ENCODE measurements at places on chromosomes 5 and 9.

GRCh38 chr9:100240512-100240911 lies 112.2 kb downstream of the TEX10 start:
- no peak for DNase-seq

- DNase-seq: no peak
These were observed 148.4 kb downstream of the TTLL11 start for GRCh38 chr9:121944711-121945191.

GRCh38 chr9:113682297-113682771 lies 193.8 kb upstream of the ZNF618 start:
- DNase-seq: peak; percentile 60

GRCh38 chr5:95718203-95718602 lies 12.9 kb upstream of the RHOBTB3 start:
- no peak for DNase-seq

DNA sequence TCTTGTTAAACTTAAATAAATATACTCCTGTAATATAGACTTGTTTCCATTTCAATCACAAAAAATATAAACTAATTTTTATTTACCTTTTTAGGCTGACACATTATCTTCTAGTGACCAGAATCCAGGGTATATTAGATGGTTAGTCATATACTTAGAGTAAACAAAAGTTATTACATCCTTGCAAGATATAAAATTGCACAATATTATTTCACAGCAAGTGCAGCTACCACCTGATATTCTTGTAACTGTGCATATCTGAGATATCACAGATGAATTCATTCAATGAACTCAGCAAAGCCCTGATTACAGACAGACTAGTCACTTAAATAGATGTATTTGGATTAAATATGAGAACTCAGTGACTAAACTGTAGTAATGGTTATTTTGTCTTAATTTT lies 25.6 kb upstream of the ARRDC3 start:
- no peak for DNase-seq

- DNase-seq: no peak
These were observed 75.7 kb upstream of the SNX2 start for GRCh38 chr5:122699201-122699600.

DNA sequence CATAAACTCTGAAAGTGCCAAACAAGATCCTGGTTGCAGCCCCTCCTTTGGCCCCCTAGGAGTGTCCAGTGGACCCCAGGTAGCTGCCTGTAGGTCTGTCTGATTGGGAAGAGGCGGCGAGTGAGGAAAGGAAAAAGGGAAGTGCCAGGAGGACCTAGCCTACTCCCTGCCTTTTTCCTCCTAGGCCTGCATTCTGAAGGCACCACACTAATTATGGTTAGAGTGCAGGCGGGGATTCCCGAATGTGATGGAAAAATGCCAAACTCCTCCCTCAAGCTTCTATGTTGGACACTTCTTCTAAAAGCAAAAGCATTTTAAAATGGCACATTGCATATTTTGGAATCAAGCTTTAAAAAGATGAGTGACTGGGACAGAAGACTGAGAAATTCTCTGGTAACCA lies 83.2 kb upstream of the SMIM15 start:
- no peak for DNase-seq

GRCh38 chr5:43352131-43352530 lies 38.9 kb upstream of the HMGCS1 start:
- DNase-seq: no peak

GRCh38 chr5:54868511-54869483 lies 116.6 kb downstream of the ESM1 start:
- no peak for DNase-seq

DNA sequence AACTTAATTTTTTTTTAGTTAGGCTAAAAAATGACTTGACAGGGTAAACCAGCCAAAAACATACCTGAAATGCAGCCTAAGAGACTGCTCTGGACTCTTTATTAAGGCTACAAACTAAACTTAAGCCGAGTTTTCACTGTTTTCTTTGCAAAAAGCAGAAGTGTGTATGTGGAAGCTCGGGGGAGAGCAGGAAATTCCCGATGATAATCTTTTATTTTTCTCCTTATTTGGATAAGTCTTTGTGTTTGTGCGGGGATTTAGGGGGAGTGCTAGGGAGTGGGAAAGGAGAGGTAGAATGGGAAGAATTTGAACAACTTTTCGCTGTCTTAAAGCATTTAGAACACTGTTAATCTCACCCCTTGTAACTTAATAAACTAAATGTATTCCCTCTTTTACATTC lies 30.7 kb upstream of the GPR21 start:
- DNase-seq: no peak

DNA sequence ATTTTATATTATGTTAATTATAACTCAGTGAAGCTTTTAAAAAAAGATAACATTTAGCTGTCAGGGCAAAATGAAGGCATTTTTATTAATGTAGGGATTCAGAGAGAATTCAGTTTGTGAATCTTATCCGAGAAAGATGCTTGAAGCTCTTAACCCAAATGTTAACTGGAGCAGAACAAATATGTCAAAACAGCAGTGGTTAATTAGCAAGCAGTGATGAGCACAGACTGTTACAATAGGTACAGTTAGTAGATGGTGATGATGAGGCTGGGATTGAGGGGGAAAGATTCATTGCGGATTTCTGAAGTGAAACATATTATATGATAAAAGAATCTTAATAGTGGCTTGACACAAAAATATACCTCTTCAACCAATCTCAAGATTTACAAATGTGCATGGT lies 356.7 kb downstream of the DIRAS2 start:
- DNase-seq: no peak

GRCh38 chr9:121842612-121842978 lies 191.2 kb downstream of the DAB2IP start:
- DNase-seq: no peak

- DNase-seq: no peak
These were observed 381.1 kb downstream of the MAN2A1 start for GRCh38 chr5:110070836-110071235.

GRCh38 chr9:124471761-124472160 lies 21.5 kb downstream of the ADGRD2 start:
- no peak for DNase-seq

- DNase-seq: no peak
These were observed 70.5 kb downstream of the MED27 start for GRCh38 chr9:132008855-132009812.

DNA sequence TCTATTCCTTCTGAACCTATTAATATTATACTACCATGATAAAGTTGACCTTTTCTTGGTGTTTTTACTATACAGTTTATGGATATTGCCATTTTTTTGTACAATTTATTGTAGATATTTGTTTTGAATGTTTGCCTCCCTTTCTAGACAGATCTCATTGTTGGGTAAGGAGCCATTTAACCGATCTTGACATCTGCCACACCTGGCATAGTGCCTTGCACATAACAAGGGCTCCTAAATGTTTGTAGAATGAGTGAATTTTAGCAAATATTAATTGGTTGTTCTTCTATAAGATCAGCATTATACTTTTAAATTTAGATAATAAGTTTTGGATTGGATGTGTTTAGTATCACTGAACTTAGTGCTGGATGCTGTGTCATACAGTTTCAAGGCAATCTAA lies 175.3 kb downstream of the GDNF start:
- no peak for DNase-seq

GRCh38 chr9:18890372-18890771 lies 142.6 kb downstream of the SAXO1 start:
- no peak for DNase-seq

Data from activated naive CD4-positive, alpha-beta T cell treated with anti-CD3 and anti-CD28 coated beads, Interleukin-2, amount 10 ng/mL, durations not matched to agents 7 days and 5 days (primary cell).